Stimulated activated CD4-positive, alpha-beta T cell treated with anti-CD3 and anti-CD28 coated beads, Interleukin-1b, Interleukin-23, amount 100 ng/mL, for 1 hour (primary cell): ENCODE measurements at places on chromosomes 5 and 9.
A peak's percentile ranks its signal among the peaks of the same experiment; 100 is the strongest.

GRCh38 chr9:396396-396795 is 181.7 kb downstream of the DOCK8 start:
- no peak for DNase-seq

DNA sequence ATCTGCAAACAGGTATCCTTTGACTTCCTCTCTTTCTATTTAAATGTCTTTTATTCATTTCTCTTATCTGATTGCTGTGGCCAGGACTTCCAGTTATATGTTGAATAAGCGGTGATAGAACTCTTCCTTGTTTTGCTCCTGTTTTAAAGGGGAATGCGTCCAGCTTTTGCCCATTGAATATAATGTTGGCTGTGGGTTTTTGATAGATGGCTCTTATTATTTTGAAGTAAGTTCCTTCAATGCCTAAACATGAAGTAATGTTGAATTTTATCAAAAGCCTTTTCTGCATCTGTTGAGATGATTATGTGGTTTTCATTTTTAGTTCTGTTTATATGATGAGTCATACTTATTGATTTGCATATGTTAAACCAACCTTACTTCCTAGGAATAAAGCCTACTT is 300.5 kb upstream of the CTNND2 start:
- no peak for DNase-seq

DNA sequence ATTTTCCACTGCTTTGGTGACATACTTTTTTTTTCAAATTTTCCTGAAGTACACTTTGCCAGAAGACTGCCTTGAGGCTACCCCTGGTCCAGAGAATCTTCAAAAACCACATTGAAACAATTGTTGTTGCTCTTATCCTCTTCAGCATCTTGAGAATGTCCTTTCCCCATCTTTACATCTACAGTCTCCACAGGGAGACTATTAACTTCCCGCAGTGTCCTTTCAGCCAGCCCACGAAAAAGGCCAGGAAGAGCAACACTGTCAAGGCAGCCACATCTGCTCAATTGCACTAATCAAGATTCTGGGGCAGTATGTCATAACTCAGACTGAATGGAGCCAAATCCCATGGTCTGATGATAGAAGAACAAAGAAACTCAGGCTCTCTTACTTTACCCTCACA is 148.3 kb downstream of the ENC1 start:
- DNase-seq = no peak

DNA sequence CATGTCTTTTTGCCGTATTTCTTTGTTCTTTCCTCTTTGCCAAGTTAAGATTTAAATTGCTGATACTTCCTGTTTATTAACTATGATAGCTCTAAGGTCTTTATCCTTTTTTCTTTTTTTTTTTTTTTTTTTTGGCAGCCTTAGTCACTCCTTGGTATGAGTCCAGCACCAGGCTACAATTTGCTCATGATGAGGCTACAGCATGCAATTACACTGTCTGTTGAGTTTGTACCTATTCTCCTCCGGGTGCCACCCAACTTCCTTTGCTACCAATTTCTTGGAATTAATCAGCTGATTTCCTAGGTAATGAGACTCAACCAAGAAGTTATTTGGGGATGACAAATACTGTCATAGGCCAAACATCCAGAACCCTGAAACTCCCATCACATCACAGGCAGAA is 25.5 kb downstream of the ACTL7B start:
- DNase-seq = no peak

- DNase-seq = no peak
Measured at GRCh38 chr9:99573085-99573484, 248.6 kb upstream of the NR4A3 start.

GRCh38 chr9:97039514-97039860 is 545 bp upstream of the CTSV start:
- no peak for DNase-seq

DNA sequence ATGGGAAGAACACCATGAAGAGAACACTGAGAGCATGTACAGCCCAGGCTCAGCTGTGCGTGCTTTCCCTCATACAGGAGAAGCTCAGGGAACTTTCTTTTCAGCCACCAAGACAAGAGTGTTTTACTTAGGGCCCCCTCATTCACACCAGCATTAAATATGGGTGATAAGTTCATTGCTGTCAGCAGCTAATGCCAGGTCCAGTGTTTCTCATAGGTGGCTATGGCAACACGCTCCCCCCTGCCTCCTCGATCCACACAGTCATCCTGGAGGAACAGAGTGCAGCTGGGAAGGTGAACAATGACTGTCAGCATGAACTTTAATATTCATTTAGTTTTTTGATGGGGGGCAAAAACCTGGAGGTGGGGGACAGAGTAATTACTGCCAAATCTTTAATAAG is 54.4 kb downstream of the TEX10 start:
- DNase-seq = no peak

DNA sequence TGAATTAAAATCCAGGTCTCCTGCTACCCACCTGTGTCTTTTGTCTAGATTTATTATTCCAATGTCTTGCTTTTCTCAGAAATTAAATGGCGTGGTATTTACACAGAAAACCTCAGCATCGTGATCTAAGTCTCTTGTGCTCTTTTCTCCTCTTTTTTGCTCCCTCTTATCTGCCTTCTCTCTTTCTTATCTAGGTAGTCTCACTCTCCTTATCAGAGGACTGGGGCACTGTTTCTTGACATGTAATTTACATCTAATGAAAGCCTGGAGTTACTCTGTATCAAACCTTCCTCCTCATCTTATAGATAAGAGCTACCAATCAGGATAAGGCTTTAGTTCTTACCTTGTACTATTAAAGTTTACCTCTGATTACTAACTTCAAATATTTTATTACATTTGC is 933.8 kb downstream of the TLE1 start:
- DNase-seq = no peak

GRCh38 chr5:40334242-40334635 is 345.5 kb upstream of the PTGER4 start:
- no peak for DNase-seq

DNA sequence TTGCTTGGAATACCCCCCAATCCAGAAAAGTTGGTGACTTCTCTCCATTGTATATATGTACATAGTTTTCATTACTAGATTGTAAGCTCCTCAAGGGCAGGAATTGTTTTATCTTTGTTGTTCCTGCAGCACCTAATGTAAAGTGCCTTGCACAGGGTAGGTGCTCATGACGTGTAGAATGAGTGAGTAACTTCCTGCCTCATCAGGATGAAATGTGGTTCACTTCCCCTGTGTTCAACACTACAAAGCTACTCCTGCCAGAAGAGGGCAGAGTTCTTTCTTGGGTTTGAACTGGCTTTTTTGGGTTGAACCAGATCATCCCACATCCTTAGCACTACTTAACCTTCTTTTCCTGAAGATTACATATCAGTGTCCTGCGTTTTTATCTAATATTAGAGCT is 23.9 kb downstream of the GTF3C4 start:
- DNase-seq = no peak

- no peak for DNase-seq
Measured at GRCh38 chr9:3773362-3774060, 247.7 kb upstream of the RFX3 start.

GRCh38 chr5:32029261-32029660 is 144.9 kb downstream of the GOLPH3 start:
- no peak for DNase-seq

DNA sequence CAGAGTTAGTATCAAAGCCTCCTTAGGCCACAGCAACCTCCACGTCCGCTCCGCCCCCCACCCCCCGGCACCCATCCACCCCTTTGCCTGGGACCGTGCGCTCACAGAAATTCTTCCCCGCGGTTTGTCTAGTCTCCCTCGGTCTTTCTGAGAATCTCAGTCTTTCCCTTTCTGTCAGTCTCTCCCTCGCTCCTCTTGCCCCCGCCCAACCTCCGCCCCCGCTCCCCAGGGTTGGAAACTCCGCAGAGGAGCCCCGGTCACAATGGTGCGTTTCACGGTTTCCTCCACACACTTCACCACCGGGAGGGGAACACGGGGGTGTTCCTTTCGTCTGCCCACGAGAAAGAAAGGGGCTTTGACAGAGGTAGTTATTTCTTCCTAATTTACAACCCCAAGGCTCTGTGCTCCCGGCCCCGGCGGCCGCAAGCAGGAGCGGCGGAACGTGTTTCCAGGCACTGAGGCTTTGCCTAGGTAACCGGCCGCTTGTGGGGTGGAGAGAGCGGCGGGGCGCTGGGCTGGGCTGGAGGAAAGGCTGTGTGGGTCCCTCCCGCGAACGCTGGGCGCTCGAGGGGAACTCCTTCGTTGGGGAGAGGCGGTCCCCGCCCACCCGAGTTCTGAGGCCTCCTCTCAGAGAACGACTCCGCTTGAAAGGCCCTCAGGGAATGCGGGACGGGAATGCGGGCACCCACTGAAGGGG is 2.1 kb downstream of the NR4A3 start:
- peak; percentile 39 for DNase-seq

DNA sequence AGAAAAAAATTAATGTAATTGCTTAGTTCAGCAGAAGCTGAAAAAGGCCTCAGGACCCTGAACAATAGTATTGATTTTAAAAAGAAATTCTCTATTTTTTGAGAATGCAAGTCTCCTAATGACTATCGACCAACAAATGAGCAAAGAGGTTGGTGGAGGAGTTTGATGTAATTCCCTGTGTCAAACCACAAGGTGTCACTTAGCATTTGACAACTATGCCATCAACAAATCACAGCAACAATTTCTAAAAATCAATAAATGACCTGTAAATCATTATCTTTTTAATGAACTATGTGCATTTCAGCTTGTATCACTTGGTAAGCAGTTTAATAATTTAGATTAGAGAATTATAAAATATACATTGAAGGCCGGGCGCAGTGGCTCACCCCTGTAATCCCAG is 133.7 kb downstream of the PRELID2 start:
- DNase-seq = no peak

DNA sequence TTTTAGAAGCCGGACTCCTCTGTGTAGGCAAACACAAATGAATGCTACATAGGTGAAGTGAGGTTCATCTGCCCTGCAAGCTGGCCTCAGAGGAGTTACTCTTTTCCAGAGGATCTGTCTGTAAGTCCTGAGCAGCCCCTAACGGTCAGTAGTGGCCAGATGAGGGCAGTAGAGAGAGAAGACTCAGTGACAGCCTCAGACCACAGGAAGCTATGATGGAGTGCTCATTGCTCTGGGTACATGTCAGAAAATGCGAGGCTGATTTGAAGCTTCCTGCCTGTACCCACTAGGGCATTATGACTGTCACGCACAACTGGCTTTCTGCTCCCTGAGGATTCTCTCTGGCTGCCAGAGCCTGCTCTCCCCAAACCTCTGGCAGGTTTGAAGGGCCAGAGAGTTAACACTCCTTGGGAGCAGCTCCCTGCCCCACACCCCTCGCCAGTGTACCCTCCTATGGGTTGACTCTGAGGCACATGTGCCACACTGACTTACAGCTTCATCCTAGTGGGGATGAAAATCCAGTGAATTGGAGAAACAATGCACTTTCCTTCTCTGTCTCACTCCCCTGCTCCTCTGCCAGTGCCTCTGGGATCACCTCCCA is 141.5 kb downstream of the GABRG2 start:
- no peak for DNase-seq

- no peak for DNase-seq
Measured at GRCh38 chr5:62727861-62728260, 149.2 kb downstream of the LRRC70 start.

DNA sequence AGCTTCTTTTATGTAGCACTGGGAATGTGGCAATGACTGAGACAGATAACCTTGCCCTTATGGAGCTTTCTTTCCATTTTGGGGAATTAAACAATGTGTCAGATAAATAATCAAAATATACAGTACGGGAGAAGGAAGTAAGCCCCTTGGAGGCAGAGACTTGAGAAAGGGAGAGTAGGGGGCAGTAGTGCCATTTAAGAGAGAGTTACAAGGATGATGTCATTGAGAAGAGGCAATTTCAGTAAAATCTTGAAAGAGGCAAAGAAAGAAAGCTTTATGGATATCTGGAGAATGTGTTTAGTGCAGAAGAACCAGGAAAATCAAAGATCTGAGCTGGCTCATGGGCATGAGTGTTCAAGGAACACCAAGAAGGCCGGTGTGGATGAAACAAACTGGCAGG is 77.3 kb downstream of the KCTD16 start:
- DNase-seq = no peak

DNA sequence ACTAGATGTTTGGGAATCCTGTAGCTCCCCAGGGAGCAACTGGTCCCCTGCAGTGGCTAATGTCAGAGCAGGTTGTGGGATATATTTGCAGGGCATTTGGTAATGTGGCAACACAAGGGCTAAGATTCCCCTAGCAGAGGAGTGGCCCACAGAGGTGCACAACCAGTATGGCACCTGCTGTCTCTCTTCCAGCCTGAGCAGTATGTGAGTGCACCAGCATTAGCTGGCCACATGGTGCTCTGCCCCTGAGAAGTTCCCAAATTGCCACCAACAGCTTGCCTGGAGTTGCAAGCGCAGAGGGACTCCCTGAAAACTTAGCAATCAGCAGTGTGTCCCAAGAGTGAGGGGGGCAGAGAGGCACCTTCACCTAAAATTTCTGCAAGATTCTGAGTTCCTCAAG is 53.2 kb upstream of the SNCAIP start:
- no peak for DNase-seq

DNA sequence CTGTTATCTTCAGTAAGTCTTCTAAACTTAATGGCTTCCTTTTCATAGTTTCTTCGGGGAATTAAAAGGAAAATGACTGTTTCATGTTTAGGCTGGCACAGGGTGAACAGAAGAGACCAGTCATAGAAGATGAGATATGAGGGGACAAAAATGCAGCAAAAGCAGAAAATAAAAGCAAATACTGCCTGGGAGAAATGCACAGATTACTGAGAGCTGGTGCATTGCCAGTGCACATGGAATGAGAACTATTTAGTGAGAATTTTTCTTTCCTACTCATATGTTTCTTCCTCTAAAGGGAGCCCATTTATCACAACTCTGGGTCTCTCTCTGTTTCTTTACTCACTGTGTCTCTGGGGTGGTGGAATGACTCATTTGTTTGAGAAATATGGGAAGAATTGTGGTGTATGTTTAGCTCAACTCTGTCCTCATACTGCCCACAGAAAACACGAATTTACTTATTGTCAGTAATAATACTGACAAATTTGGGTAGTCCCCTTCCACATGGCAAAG is 25.9 kb upstream of the ANKRD55 start:
- DNase-seq = no peak

DNA sequence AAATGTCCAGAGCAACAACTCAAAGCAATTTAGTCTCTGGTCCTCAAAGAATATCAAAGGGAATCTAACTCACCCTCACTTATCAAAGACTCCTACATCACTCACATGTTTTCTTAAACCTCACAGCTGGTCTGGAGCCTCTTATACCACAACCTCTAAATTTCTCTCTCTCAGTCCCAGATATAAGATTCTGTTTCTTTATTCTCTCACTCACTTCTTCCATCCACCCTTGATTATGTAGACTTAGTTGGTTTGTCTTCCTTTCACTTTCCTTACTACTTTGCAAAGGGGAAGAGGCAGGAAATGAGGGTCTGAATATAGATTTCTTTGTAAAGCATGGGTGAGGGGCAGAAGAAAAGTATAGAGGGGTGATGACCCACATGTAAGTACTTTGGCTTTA is 75.4 kb upstream of the STARD4 start:
- DNase-seq = no peak
